ENCODE measurements at places on chromosomes 2 and 18.
A peak's percentile ranks its signal among the peaks of the same experiment; 100 is the strongest.

DNA sequence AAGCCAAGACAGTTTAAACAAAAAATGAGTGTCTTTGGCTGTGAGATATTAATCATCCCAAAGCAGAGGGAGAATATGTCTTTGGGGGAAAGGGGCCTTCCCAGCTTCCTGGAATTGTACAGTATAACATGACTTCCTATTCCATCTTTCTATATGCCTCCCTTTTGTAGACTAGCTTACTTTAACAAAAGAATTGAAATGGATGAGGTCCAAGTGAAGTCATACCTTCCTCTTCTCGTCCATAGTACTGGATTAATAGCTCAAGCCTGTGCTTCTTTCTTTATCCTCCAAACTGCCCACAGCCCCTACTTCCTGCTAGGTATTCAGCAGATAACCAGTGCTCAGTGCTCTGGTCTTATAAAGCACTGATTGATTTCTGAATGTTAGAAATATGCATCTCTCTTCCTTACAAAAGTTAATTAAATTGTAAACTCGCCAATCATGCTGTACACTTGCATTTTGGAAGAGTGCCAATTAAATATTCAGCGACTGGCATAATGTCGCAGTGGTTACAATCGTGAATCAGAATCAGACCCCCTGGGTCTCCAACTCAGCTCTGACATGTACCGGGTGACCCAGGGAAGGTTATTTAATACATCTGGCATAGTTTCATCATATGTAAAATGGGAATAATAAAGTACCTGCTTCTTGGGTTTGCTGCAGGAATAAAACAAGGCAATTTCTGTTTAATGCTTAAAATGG lies 325.1 kb downstream of the RND3 start:
- DNase-seq = no peak

GRCh38 chr18:13283746-13284145 lies 65.2 kb downstream of the LDLRAD4 start:
- DNase-seq = no peak

GRCh38 chr18:24543795-24544498 lies 83.5 kb downstream of the HRH4 start:
- DNase-seq = no peak

DNA sequence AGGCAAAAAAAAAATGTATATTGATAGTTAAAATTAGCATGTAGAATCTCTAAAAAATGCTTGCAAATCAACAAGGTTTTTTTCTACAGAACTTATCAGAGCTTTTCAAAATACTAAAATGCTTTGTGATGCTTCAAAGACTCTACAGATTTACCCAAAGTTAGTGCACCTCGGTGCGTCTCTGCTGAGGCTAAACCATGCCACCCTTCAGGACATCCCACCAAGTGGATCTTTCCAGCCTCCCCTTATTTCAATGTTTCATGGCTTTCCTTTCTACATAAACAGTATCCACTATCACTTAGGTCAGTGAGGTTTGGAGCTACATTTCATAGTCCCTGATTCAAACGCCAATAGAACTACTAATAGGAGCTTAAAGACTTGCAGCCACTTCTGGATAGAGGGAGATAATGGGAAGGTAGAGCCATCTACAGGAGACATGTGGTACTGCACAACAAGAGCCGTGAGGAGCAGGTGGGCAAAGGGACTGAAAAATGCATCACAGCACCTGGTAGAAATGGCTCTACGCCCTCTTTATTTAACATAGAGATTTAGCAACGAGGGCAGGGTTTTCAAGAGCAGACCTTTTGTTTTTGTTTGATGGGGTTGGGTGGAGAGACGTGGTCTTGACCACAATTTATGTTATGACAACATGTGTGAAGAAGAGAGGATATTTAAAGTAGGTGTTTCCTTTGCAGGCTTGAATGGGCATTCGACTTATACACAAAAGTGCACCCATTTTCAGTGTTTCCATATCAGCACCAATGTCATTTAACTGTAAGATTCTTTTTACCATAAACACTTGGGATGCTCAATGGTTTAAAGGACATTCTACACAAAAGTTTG lies 56.1 kb upstream of the SLC35G4 start:
- DNase-seq = no peak

- no peak for DNase-seq
Measured at GRCh38 chr2:140589696-140590095, 1541.1 kb downstream of the LRP1B start.

DNA sequence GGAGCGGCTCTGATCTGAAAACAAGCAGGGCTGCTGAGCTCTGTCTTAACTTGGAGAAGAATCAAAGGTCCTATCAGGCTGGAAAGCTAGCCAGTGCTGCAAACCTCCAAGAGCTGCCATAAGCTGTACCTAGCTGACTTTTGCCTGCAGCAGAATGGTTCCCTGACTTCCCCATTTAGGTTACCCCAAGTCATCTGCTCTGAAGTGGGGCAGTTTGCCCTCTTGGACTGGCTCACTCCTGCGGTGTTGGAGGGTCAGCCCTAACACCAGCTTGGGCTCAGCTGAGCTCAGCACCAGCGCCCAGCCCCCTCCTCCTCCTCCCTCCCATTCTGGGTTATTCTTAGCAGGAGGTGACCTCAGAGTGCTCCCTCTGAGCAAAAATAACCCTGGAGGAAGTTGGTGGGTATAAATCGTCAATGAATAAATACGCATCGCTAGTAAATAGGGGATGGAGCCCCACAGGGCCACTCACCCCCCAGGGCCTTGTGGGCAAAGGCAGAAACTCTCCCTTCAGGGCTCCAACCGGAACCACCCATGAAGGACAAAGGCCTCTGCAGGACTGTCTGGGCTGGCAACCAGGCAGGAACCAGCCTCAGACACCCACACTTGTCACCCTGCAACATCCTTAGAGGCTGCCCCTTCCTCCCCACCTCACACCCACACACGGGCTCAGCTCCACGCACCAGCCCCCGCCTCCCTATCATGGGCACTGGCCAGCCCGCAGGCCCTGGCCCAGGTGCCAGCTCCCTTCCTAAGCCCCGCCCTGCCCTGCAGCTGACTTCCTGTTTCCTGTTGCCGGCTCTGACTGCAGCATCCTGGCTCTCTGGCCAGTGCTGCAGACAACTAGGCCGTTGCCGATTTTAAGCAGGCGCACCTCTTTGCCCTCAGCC lies 46.9 kb downstream of the DNMT3A start:
- peak; percentile 59 for DNase-seq

- no peak for DNase-seq
Measured at GRCh38 chr2:224769489-224769888, 53.3 kb upstream of the CCDC195 start.

- no peak for DNase-seq
Measured at GRCh38 chr2:33598561-33599174, 431 bp downstream of the FAM98A start.

GRCh38 chr18:5309888-5310470 lies 14.5 kb upstream of the ZBTB14 start:
- no peak for DNase-seq

DNA sequence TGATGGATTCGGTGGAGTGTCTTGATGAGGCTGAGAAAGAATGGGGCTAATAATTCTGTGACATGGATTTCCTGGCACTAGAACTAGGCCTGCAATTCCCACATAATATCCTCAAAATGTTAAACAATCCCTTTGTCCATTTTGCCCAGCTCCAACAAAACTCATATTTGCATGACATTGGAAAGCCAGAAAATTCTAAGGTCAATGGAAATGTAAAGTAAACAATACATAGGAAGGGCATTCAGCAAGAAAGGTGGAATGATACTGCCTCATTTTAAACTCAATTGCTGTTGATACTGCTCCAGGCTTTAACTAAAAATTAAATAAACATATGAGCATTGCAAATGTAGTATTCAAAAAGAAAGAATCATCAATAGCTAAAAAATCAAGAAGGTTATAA lies 434.8 kb upstream of the SLC8A1 start:
- no peak for DNase-seq

DNA sequence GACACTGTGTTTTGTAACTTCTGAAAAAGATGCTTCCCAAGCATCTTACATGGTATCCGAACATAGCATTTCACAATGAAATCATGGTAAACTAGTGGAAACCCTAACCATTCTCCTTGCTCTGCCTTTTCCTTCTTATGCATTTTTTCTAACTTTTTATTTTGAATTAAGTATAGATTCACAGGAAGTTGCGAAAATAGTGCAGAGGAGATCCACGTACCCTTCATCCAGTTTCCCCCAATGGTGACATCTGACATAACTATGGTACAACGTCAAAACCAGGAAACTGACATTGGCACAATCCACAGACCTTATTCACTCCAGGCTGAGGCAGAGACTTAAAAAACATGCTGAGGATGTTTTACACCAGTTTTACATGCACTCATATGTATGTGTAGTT lies 38.3 kb downstream of the AAK1 start:
- DNase-seq = no peak

GRCh38 chr2:211329421-211329820 lies 773.0 kb downstream of the CPS1 start:
- no peak for DNase-seq

- no peak for DNase-seq
Measured at GRCh38 chr2:99679518-99679917, 189.7 kb upstream of the REV1 start.

GRCh38 chr2:240782221-240782885 lies 37.7 kb downstream of the KIF1A start:
- DNase-seq = no peak
